ENCODE measurements at places on chromosomes 4 and X.
A peak's percentile ranks its signal among the peaks of the same experiment; 100 is the strongest.

GRCh38 chrX:129688097-129688496 is 33.3 kb upstream of the APLN start:
- no peak for DNase-seq

GRCh38 chr4:81466841-81467671 is 4.7 kb downstream of the RASGEF1B start:
- DNase-seq = peak; percentile 65

GRCh38 chr4:102809691-102810090 is 17.7 kb downstream of the UBE2D3 start:
- no peak for DNase-seq

DNA sequence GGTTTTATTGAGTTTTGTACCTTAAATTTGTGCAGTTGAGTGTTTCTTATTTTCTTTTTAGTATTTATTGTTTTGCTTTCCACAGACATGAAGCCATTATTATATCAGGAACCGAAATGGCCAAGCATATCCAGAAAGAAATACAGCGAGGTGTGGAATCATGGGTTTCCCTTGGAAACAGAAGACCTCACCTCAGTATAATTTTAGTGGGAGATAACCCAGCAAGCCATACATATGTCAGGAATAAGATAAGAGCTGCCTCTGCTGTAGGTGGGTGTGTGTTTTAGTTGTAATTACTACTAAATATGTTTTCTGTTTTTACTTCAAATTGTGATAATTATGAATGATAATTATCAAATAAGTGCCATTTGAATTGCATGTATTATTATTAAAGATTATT is 16.5 kb downstream of the MTHFD2L start:
- no peak for DNase-seq

DNA sequence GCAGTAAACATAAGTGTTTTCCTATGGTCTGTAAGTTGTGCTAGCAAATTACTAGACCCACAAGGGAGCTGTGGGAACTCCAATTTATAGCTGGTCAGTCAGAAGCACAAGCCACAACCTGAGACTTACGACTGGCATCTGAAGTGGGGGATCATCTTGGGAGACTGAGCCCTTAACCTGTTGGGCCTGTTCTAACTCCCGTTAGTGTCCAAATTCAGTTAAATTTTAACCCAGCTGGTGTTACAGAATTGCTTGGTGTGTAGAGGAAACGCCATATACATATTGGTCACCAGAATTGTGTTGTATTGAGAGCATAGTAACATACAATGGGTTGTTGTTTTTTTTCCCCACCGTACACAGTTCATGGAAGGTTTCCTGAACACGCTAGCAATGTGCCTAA is 25.1 kb upstream of the NFXL1 start:
- no peak for DNase-seq

GRCh38 chrX:119573840-119574393 is 446 bp upstream of the UBE2A start:
- peak; percentile 48 for DNase-seq

- DNase-seq = no peak
Measured at GRCh38 chr4:147778942-147779341, 47.1 kb downstream of the ARHGAP10 start.

DNA sequence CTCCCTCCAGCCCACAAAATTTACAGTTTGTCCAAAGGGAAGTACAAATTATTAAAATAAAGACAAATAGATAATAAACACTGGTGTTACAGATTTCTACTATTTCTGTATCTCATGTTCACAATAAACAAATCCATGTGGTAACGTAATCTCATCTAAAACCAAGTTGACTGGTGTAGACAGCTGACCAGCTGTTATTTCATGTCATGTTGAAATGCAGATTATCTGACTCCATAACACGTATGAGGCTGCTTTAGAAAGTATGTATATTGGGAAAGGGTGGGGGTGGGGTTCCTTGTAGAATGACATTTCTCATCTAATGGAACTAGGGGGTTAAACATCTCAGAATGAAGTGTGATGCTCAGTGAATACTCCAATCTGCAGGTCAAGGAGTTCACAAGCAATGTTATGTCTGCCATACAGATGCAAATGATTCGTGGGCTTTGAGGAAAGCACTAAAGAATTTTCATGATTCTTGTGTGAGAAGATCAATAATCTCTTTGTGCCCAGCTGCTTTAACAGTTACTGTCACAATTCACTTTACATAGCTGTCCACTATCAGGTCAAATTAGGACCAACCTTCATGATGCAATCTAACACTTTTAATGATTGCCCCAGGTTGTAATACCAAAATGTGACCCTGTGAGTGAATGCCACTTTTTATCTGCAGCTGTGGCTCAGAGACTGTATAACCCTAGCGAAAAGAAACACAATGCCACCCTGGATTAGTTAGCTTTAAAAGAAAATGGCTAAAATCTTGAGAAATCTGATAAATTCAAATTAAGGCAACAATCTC is 114.0 kb downstream of the ENOX2 start:
- peak; percentile 26 for DNase-seq

GRCh38 chr4:142350871-142351270 is 495.2 kb downstream of the INPP4B start:
- DNase-seq = peak; percentile 25

DNA sequence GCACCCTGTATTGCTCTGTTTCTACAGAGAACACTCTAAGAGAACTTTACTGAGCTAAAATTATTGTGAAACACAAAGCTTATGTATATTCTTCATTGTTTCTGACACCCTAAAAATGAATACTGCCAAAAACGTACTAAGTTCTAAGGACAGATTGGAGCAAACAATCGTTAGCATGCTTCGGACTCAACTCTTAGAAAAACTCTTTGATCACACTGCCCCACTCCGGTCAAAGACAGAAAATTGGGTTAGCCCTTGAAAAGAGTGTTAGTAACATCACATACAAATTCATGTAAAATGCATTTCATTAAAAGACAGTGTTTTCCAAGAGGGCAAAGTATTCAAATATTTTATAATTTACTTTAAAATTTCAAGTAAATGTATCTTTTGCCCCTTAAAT is 177.4 kb downstream of the DCHS2 start:
- peak; percentile 30 for DNase-seq

DNA sequence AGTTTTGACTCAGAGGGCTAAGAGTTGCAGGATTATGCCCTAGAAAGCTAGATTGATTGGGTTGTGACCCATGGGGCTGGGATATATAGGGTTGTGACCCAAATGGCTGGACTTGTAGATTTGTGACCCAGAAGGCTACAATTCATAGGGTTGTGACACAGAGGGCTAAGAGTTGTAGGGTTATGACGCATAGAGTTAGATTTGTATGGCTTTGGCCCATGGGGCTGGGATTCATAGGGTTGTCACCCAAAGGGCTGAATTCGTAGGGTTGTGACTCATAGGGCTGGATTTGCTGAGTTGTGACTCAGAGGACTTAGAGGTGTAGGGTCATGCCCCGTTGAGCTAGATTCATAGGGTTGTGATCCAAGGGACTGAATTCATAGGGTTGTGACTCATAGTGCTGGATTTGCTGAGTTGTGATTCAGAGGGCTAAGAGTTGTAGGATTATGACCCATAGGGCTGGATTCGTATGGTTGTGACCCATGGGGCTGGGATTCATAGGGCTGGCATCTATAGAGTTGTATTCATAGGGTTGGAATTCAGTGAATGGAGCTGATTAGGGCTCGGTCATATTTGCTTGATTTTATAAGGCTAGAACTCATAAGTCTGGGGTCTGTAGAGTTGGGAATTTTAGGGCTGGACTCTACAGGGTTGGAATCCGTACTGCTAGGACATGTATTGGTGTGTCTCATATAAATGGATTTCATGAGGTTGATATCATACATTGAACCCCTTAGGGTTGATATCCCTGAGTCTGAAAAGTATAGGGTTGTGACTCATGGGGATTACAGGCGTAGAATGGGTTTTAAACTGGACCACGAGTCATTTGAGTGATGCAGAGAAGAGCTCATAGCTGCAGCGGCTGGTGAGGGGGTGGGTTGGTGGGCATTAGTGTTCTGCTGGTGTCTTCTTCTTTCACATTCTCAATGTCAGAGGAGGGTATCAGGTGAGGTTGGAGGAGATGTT is 125.7 kb downstream of the CRLF2 start:
- DNase-seq = no peak

DNA sequence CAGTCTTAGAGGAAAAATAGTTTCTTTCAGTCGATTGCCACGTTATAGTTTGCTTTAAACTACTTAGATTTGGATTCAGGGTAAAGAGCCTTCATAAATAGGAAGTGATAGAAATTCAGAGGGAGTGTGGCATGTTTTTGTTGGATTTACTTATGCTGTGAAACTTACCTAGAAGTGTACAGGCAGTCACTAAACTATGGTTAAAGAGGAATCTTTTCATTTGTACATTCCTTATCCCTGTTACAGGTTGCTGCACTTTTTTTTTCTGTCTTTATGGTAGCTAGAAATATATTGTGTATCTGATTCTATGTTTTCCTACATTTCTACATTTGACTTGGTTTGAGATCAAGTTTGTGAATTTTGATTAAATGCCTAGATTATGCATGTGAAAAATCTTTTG is 19.1 kb downstream of the WWC2 start:
- DNase-seq = no peak

GRCh38 chr4:24646798-24647460 is 62.6 kb upstream of the DHX15 start:
- DNase-seq = no peak

DNA sequence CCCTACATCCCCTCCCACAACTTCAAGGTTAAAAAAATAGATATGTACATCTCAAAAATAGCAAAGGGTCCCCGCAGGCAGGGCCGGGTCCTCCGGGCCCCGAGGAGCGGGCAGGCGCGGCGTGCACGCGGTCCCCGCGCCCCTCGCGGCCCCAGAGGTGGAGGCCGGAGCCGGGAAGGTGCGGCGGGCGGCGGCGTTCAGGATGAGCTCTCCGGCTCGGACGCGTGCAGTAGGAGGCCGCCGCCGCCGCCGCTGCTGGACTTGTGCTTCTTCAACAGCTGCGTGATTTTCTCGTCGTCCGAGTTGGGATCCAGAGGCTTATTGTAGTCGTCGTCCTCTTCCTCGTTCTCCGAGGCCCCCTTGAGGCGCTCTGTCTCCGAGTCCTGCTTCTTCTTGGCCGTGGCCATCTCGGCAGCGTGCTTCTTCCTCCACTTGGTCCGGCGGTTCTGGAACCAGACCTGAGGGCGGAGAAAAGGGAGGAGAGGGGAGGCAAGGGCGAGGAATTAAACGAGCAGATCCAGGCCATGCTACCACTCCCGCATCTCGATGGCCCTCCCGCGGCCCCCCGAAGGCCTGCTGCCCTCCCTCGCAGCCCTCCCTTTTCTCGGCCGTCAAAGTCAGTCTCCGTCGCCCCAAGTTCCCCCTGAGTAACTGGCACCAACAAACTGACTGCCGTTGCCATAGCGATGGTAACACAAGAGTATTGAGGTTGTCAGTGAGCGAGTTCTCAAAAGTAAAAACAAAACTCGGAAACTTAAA is 5.8 kb downstream of the NKX6-1 start:
- DNase-seq = peak; percentile 8

DNA sequence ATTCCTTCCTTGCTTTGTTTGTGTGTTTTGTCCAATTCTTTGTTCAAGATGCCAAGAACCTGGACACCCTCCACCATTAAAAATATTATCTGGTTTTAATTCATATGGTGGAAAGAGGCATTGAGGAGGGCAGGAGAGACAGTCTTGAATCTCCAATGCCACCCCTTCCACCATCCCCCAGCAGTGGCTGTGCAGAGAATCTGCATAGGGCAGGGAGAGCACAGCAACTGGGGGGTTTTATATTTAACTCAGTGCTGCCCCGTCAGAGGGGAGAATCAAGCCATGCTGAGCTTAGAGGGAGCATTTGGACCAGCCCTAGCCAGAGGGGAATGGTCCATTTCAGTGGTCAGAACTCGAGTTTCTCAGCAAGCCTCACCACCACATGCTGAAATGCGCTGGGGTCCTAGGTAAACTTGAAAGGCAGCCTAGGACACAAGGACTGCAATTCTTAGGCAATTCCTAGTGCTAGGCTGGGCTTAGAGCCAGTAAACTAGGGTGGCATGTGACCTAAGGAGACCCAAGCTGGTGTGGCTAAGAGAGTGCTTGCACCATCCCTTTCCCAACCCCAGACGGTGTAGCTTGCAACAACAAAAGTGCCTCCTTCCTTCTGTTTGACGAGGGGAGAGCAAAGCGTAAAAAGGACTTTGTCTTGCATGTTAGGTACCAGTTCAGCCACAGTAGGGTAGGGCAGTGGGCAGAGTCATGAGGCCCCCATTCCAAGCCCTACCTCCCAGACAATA is 34.2 kb downstream of the CCDC158 start:
- DNase-seq = peak; percentile 6

- no peak for DNase-seq
Measured at GRCh38 chr4:83833920-83834319, 298.0 kb downstream of the GPAT3 start.

GRCh38 chr4:10889819-10890218 is 205.3 kb upstream of the CLNK start:
- no peak for DNase-seq

DNA sequence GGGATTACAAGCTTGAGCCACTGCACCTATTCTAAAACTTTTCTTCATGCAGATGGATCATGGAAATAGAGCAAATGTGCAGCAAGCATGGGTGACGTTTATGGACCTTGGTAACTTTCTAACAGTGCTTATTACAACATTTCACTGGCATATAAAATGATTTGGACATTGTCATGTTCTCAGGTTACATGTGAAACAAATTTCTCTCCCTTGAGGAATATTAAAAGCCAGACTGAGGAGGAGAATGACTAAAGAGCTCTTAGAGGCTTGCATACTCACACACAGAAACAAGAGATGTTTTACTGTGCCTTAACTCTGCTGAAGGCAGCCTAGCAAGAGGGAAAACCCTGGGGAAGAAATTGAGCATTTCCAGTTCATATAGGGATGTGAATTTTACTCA is 38.6 kb upstream of the GPR101 start:
- no peak for DNase-seq

DNA sequence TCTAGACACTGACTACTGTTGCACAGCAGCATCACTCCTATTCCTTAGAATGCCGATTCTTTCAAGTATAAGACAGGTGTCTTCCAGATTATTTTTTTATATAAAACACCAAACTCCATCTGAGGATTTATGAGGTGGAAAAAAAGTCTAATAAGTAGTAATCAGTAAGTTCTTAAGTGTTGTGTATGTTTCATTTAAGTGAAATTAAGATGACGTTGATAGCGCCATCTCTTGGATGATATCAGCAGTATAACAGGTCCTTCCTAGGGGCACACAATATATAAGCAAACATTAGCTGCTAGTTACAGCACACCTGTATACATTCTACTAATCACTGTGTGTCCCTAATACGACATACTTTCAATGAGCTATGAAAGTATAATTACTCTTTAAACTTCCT is 99.6 kb upstream of the STS start:
- no peak for DNase-seq

GRCh38 chrX:129622757-129623301 is 31.9 kb downstream of the APLN start:
- DNase-seq = no peak

DNA sequence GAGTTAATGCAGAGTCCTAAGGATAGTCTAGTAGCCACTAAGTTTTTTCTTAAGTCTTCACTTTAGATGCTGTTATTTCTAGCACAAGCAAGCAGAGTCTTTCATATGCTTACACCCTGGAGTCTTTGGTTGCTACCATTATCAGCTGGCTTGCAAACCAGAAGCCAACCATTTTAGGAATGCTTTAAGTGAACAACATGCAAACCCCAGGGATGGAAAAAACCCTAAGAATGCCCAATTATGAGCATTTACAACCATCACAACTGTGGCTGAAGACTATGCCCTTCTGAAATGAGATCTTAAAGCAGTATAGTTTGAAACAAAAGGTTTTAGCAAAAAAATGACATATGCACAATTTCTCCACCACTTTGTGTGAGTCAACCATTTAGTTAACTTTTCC is 6.6 kb downstream of the MID1IP1 start:
- peak; percentile 32 for DNase-seq

GRCh38 chrX:42096265-42096920 is 173.0 kb upstream of the CASK start:
- DNase-seq = peak; percentile 96

Data from fibroblast of villous mesenchyme (primary cell).